ENCODE measurements at places on chromosomes 11 and 22. TPM values are rescaled to one million over a fixed set of nuclear protein-coding genes. Genes with fewer than 3 reads are reported as not detected.

The AAMDC gene
- 9.9 TPM for total RNA-seq

The GSC2 gene
- total RNA-seq: not detected

The OR5T3 gene
- total RNA-seq: not detected

The CD6 gene
- total RNA-seq: 181 TPM

The TRIM49 gene
- not detected for total RNA-seq

DNA sequence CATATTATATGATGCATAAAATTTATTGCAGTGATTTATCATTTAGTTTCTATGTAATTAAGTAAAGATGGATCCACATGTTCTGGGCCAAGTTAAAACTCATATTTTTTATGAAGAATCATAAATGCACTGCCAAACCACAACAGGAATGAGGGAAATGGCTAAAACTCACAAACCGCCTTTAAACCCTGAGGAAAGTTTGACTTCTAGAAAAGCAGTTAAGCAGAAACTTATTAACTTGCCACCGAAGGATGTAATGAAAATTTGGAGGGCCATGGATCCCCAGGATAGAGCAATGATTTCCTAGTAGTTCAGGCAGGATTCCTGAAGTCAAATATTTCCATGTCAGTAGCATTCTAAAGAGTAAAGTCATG is 218.3 kb upstream of the CTSC start:
- DNase-seq: no peak

DNA sequence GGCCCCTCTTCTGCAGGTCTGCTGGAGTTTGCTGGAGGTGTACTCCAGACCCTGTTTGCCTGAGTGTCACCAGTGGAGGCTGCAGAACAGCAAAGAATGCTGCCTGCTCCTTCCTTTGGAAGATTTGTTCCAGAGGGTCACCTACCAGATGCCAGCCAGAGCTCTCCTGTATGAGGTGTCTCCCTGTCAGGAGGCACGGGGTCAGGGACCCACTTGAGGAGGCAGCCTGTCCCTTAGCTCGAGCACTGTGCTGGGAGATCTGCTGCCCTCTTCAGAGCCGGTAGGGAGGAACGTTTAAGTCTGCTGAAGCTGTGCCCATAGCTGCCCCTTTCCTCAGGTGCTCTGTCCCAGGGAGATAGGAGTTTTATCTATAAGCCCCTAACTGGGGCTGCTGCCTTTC is 207.9 kb downstream of the FAT3 start:
- no peak for DNase-seq

- no peak for DNase-seq
Measured at GRCh38 chr11:57653163-57653562, 3.5 kb upstream of the YPEL4 start.

GRCh38 chr11:36092314-36093030 is 148.6 kb downstream of the LDLRAD3 start:
- no peak for DNase-seq

GRCh38 chr11:8873741-8874405 is 37.1 kb upstream of the AKIP1 start:
- no peak for DNase-seq

DNA sequence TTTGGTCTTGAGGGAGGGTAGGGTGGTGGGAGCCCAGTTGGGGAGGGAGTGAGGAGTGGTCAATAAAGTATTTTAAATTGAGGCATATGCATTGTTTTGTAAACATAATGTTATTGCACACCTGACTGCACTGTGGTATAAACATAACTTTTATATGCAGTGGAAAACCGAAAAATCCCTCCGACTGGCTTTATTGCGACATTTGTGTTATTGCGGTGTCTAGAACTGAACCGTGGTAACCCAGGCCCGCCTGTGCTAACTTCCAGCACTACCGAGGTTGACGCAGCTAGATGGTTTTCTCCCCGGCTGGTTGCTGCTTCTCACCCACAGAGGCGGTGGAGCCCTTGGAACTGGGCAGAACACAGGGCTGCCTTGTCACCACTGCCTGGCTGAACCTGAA is 7.6 kb upstream of the RNH1 start:
- no peak for DNase-seq

GRCh38 chr11:119706887-119707286 is 22.1 kb downstream of the NECTIN1 start:
- no peak for DNase-seq

- no peak for DNase-seq
Measured at GRCh38 chr22:43823911-43824665, 12.0 kb upstream of the EFCAB6 start.

GRCh38 chr11:65315866-65316226 is 1.2 kb downstream of the CDC42EP2 start:
- no peak for DNase-seq

DNA sequence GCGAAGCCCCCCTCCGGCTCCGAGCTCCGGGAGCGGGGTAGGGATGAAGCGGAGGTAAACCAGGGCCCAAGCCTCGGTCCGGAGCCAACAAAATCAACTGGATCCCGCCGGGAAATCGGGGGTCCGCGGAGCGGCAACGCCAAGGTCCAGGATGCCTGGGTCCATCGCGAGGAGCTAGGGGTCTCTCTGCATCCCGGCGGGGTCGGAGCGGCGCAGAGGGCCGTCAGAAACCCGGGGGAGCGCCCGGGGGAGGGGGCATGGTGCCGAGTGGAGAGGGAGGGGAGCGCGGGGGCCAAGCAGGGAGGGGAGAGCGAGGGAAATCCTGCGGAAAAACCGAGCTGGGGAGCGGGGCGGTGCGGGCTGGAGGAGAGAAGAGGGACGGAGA is 51.8 kb downstream of the SLC22A12 start:
- DNase-seq: no peak

DNA sequence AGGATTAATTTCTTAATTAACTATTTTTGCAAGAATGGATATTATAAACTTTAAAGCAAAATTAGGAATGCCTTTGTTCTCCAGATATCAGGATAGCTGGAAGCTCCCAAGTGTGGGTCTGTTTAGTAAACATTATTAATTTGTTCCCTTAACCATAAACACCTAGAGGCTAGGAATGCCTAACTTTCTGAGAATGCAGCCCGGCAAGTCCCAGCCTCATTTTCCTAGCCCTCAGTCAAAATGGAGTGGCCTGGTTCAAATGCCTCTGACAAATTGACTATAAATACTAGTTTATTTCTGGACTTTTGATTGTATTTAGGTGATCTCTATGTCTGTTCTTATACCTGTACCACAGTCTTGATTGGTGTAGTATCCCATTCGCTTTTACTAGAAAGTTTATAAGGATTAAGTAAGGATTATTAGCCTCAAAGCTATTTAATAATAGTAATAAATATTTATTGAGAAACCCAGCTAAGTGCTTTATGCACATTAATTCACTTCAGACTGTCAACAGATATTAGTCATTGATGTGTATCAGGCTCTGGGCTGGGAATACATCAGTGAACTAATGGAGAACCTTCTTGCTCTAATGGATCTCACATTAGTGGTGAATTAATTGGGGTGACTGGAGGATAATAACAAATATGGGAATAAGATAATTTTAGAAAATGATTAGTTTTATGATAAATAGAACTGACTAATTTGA is 25.8 kb downstream of the PPME1 start:
- DNase-seq: no peak

- DNase-seq: no peak
Measured at GRCh38 chr11:28696591-28696990, 588.4 kb downstream of the METTL15 start.

DNA sequence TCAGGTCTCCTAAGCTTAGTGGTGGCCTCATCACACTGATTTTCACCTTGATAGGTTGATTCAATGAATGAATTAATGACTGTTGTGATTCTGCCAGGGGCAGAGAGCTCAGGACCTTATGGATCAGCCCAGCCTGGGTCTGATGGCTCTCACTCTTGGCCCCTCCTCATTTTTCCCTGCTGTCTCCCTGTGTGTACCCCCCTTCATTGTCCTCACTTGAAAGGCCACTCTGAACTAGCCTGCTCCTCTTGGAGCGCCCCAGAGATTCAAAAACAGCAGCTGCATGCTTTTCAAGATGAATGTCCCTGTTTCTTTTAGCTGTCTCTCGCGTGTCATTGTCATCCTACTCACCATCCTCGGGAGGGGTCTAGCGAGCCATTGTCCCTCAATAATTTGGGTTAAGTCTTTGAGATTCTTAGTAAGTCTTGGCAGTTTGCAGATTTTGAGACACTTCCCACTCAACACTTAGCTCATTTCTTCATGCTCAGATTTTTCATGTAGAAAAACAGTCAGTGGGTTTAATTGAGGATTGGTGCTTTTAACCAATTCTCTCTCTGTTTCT is 42.5 kb upstream of the MICAL2 start:
- DNase-seq: no peak
